Activated CD8-positive, alpha-beta memory T cell treated with anti-CD3 and anti-CD28 coated beads, Interleukin-2, amount 10 ng/mL, durations not matched to agents 7 days and 5 days (primary cell): ENCODE measurements at places on chromosomes 16 and 17.

- no peak for DNase-seq
These were observed 52.3 kb downstream of the DNAH2 start for GRCh38 chr17:7769854-7770253.

DNA sequence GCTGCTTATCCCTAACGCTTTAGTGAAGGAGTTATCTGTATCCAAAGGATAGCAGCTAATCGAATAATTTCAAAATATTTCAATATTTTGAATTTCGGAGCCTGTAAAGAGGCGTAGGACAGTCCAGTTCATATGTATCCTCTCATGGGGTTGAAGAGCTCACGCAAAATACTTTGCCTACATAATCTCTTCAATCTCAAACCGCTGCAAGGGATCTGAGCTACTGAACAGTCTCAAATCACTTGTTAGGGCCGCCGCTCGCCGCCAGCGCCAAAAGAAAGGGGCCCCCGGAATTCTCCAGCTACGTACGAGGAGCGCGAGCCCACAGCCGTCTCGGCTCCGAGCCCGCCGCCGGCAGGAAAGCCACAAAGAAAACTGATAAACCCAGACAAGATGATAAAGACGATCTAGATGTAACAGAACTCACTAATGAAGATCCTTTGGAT lies 601 bp upstream of the RFWD3 start:
- DNase-seq = peak; percentile 60

GRCh38 chr16:719815-720446 lies 1.0 kb upstream of the ANTKMT start:
- no peak for DNase-seq

GRCh38 chr17:27430882-27431491 lies 25.3 kb upstream of the KSR1 start:
- DNase-seq = no peak

DNA sequence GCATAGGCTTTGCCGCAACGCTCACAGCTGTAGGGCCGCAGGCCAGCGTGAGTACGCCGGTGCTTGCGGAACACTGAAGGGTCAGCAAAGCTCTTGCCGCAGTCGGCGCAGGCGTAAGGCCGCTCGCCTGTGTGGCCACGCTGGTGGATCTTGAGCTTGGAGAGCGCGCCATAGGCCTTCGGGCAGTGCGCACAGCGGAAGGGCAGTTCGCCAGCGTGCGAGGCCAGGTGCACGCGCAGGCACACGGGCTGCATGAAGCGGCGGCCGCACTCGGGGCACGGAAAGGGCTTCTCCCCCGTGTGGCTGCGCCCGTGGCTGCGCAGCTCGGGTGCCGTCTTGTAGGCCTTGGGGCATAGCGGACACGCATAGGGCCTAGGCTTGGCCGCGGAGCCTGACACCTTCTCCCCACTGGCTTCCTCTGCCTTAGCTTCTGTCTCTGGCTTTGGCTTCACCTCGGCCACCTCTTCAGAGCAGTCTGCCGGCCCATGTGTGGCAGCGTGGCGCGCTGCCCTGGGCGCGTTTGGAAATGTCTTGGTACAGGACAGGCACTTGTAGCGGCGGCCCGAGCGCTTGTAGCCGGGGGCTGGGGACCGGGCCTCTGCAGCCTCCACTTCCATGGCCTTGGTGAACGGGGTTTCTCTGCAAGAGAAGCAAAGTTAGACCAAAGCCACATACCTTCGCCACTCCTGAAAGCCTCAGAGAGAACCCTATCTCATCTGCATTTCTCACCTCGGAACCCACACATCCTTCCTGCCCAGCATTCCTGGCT lies 10.0 kb downstream of the ZNF668 start:
- DNase-seq = peak; percentile 79

GRCh38 chr16:2795395-2796143 lies 2.7 kb upstream of the PRSS41 start:
- DNase-seq = no peak

DNA sequence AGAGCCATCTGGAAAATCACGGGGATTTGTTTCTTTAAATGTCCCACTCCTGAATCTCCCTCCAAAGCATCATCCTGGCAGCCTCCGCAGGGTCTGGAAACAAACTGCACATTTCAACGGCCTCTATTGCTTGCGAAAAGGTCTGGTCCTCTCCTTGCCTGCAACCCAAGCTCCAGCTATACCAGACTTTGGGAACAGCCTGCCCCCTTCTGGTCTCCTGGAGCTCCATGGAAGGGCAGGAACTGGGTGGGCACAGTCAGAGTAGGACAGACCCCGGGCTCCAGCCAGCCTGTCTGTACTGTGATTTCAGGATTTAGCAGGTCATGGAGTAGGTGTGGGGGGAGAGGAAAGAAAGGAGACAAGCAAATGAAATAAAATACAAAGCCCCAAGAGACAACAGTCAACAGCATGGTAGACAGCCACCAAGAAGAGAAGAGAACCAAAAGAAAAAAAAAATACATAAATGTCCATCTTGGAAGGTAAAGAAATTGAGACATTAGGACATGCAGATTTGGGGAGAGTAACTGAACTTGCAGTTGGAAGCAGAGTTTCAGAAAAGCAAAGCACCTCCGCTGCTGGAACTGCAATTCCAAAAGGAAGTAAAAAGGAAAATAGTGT lies 2.7 kb downstream of the XYLT1 start:
- DNase-seq = peak; percentile 64

DNA sequence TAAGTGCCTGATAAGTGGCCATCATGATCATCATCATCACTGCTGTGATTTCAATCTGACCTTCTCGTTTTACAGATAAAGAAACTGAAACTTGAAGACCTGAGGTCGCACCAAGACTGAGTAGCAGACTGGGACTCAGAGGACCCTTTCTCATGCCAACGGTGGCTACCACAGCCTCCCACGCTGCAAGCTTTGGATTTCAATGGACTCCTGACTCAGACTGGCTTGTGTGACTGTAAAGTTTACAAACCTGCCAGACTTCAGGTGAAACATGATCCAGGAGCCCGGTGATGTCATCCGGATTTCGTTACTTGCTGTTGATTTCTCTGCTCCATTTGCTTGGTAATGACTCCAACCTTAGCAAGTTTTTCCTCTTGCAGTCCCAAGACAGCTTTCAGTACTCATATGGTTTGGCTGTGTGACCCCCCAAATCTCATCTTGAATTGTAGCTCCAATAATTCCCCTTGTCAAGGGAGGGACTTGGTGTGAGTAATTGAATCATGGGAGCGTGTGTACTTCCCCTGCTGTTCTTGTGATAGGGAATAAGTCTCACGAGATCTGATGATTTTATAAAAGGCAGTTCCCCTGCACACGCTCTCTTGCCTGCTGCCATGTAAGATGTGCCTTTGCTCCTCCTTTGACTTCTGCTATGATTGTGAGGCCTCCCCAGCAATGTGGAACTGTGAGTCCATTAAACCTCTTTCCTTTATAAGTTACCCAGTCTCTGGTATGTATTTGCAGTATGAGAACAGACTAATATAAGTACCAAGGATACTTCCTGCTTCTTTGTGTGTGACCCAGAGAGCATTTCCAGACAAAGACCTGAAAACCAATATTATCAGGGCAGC lies 26.7 kb upstream of the IRX6 start:
- no peak for DNase-seq

- peak; percentile 78 for DNase-seq
These were observed 973 bp upstream of the UBTF start for GRCh38 chr17:44220213-44221083.

DNA sequence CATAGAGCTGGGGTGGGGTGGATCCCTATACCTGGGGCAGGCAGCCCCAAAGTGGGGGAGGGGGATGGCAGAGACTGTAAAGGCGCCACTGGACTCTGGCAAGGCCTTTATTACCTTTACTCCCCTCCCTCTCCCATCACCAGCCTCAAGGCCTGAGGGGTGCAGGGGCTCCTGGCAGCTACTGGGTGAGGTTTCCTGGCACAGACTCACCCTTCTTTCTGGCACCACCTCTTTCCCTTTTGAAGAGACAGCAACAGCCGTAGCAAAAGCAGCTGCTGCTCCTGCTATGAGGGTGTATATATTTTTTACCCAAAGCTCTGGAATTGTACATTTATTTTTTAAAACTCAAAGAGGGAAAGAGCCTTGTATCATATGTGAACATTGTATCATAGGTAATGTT lies 17.6 kb downstream of the RAPGEFL1 start:
- no peak for DNase-seq

- no peak for DNase-seq
These were observed 185.2 kb downstream of the C16orf95 start for GRCh38 chr16:87131996-87132345.

DNA sequence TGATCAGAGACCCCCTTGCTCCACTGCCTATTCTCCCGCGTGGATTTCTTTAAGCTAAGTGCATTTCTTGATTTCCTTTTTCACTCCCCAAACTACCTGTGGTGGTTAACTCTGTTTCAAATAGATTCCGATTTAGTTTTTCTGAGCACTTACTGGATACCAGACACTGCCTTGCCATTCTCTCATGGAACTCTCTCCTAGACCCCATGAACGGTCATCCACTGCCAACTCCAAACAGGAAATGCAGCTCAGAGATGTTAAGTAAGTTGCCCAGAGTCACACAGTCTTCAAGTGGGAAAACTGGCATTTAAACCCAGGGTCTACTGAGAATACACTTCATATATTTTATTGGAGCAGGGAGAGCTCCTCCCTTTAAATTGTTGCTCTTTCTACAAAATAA lies 199.4 kb downstream of the MAF start:
- DNase-seq = no peak

DNA sequence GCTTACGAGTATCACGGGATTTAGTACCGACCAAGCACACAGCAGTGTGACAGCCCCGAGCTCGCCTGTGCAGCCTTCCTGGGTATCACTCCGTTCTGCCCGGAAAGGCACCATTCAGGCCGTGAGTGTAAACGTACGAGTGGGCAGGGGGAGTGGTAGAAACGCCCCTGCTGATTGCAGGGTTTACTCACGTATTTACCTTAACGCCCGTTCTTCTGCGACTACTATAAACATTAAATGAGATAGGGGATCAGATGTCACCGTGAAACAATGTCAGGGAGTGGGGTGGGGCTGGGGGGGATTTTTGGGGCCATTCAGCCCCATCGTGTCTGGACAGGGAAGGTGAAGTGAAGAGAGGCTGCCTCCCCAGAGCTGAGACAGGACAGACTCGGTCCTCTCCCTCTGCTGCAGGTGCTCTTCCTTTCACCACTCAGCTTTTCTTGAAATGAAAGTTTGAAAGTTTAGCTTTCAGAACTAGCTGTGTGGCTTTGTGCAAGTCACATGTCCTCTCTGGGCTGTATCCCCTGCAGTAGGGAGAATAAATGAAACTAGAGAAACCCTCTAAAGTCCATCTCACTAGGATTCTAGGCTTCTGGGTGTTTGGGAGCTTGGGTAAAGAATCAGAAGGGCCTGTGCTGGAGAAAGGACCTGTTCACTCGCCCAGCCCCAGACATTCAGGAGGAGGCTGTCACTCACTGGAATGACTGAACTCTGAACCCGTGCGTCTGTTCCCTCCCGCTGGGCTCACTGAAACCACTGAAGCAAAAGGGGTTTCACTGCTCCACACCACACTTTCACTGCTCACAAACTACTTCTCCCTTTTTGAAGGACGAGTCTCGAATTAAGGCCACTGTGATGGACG lies 66.7 kb downstream of the RPA1 start:
- no peak for DNase-seq

DNA sequence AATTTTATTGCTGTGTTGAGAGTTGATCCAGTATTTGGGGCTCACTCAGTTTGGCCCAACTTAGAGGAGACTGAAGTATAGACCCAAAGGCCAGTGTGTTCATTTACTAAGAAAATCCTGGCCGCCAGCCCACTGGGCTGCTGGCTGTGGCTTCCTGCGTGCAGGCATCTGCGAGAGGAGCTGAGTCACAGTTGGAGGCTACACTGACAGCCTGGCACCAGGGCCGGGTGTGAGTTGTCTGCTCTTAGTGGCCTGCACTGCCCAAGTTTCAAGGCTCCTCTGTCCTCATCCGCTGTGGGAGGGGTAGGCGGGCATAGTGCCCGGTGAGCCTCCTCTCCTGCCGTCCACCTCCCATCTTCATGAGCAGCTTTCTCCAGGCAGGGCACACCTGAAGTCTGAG lies 54.2 kb downstream of the PLD6 start:
- peak; percentile 57 for DNase-seq

- no peak for DNase-seq
These were observed 44.1 kb upstream of the EMP2 start for GRCh38 chr16:10624527-10624926.

DNA sequence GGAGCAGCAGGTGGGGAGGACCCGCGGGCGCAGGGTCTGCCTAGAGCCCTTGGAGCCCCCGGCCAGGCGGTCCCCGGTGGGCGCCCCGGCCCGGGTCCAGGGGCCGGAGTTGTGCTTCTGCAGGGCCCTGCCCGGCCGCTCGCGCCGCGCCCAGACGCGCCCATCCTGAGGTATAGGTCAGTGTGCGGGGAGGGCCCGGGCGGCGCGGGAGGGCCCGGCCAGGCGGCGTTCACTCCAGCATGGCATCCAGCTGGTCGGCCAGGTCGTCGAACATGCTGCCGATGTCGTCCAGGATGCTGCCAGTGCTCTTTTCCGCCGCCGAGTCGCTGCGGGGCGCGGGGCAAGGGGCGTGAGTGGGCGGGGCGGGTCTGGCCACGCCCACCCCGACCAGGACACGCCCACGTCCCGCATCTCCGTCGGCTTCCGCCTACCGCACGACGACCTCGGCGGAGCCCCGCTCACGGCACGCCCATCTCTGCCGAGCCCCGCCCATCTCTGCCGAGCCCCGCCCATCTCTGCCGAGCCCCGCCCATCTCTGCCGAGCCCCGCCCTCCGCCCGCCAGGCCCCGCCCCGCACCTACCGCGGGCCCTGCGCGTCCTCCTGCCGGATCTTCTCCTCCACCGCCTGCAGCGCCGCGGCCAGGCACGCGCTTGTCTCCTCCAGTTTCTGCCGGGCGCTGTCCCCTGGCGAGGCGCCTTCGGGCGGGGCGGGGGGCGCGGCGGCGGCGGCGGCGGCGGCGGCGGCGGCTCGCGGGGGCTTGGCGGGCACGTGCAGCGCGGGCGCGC lies 17.9 kb downstream of the CASKIN1 start:
- peak; percentile 43 for DNase-seq

- DNase-seq = no peak
These were observed 191.4 kb upstream of the SDK2 start for GRCh38 chr17:73835605-73836004.

- DNase-seq = no peak
These were observed 83.8 kb downstream of the NETO2 start for GRCh38 chr16:47059991-47060390.

GRCh38 chr16:25593260-25593659 lies 98.5 kb upstream of the HS3ST4 start:
- no peak for DNase-seq

- no peak for DNase-seq
These were observed 585.0 kb downstream of the TMEM114 start for GRCh38 chr16:8005096-8005860.

GRCh38 chr17:19720210-19720475 lies 3.8 kb upstream of the SLC47A2 start:
- no peak for DNase-seq

GRCh38 chr17:83149029-83149725 lies 69.8 kb downstream of the METRNL start:
- DNase-seq = no peak

GRCh38 chr16:55510185-55510805 lies 1.4 kb downstream of the LPCAT2 start:
- DNase-seq = no peak

DNA sequence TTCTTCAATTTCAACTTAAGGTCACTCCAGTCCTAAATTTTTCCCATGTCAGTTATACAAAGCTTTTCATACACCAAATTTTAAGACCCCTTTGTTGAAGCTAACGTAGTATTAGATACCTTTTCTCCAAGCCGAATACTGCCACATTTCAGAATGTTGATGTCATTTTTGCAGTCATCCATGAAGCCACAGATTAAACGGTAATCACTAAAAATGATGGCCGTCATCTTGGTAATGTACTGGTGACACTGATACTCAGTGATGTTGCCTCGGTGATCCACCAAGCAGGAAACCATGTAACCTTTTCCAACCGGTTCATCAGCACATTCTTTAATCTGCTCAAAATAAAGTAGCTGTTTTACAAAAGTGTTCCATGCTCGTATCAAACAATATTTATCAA lies 82.1 kb upstream of the CLEC18B start:
- DNase-seq = no peak
